ENCODE measurements at places on chromosomes 2 and 18.

GRCh38 chr2:187546762-187547333 lies 7.4 kb downstream of the TFPI start:
- DNase-seq, result no peak

- DNase-seq, result no peak
Observed at GRCh38 chr2:229445019-229445418, 173.9 kb upstream of the PID1 start.

DNA sequence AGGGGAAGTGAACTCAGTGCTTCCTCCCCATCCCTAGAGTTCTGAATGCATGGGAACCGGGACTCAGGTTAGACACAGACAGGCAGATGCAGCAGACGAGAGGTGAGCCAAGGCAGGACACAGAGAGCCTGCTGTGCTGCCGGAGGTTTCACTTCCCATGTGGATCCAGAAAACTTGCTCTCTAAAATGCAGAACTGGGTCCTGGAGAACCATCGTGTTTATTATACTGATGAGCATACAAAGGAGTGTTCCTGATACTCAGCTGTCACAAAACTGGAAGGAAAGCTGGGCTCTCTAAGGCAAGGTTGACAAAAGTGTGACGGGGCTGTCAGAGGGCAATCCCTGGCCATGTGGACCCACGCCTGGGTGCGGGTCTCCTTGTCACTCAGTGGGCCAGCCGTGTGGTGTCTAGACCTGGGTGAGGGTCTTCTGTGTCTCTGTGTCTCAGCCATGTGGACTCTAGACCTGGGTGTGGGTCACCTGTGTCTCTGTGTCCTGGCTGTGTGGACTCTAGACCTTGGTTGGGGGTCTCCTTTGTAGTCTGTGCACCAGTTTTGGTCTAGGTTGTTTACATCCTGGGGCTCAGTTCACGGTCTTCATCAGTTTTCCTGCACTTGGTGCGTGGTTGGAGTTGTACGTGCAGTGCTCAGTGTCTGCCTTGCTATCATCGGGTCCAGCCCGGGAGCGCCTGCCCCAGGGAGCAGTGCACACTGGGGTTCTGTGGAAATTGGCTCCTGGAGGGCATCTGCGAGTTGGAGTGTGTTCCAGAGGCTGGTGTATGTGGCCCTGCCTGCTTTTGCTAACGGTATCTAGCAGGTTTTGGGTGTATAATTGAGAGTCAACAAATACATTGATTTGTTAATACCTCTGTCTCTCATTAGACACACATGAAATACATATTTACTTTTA lies 141.1 kb downstream of the ATP9B start:
- no peak for DNase-seq

GRCh38 chr2:230773039-230773773 lies 60.6 kb downstream of the CAB39 start:
- no peak for DNase-seq

DNA sequence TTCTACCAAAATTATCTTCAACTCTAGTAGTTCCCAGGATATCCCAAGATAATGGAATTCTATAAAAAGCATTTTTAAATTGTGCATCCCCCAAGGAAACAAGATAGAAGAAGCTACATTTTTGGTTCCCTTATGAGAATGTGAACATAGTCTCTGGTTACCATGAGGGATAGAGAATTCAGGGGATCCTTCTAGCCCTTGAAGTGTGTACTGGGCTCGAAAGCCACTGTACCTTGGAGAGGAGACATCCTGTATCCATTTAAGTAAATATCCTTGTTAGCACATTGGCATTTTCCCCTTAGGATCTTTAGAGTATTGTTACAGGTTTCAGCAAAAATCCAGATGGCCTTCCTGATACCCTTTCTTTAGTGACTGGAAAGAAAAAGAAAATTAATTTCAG lies 228.5 kb downstream of the RTP5 start:
- no peak for DNase-seq

DNA sequence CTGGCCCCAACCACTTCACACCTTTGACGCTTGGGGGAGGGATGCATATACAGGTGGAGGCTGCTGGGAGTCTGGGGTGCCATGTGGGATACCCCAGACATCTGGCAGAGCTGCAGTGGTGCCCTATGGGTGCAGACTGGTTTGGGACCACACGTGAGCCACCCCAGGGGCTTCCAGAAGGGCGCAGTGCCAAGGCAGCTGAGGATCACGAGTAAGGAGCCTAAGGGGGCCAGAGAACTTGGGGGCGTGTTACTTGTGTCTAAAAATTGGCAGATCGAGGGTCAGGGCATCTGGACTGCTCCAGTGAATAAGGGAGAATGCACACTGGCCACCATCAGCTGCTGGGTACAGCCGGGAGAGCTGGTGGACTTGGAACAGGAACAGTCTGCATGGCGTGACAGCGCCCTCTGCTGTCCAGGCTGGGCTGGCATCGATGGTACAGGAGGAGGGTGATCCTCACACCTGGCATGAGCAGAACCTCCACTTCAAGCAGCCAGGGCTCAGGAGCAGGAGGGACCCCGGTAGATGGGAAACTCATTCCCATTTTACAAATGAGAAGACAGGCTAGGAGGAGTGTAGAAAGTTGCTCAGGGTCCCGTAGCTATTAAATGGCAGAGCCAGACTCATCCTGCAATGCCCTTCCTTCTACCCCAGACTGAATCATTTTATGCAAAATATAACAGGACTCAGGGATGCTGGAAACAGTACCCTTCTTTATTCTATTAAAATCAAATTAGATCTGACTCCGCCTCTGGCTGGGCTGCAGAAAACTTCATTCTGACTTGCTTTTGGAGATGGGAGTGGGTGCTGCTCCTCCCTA lies 60.4 kb downstream of the ATOH8 start:
- peak; percentile 94 for DNase-seq

DNA sequence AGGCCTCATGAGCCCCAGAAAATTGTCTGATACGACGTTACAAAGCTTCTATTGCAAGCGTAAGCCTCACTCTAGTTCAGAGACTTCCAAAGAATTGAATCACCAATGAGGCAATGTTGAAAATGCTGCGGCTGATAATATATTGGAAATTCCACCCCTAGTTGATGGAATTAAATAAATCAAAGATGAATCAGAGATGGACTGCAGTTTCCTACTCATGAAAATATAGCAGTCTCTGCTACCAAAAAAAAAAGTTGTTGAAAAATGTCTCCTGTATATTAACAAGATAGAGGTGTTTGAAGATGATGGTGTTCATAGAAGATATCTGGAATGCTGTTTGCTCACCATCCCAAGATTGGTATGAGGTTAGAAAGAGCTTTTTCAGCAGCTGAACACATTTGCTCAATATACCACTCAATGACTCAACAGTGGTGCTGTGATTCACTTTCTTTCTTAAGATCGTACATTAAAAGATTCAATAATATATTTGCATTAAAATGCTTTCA lies 99.8 kb upstream of the ARHGAP28 start:
- no peak for DNase-seq

GRCh38 chr2:67560771-67561456 lies 163.8 kb downstream of the ETAA1 start:
- no peak for DNase-seq

DNA sequence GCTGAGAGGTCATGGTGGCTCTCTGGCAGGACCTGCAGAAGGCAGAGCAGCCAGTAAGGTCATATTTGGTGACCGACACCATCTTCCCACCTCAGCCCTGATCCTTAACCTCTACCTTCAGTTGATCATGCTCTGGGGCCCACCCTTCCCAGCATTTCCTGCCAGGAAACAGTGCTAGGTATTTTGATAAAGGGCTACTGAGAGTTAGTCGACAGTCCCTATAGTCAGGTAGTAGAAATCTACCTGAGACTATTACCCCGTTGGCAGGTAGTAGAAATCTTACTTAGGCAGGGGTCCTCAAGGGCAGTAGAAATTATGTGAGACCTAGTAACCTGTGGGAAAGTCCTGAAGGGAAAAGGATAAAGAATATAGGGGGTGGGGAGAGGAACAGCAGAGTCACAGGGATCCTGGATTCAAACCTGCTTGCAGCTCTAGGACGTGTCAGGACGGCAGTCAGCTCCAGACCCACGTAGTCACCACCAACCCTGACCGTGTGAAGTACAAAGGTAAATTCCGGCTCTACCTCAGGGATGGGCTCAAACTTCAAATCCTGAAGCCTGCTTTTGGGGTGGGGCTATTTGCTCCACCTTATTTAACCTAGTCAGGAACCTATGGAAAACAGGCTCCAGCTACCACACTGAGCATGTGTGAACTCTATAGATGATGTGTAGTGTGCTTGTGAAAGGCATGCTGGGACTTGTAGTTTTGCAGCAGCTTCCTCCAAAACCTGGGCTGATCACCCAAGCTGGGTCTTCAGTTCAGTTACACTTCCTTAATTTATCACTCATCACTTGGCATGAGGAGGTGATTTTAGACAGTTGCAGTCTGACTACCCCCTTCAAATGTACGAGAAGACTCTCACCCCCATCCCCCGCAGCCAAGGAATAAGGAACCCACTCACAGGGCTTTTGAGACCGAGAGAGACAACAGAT lies at the start of gene DQX1:
Gene DQX1 (minus strand): TSS at position 515 of the 932 bp plus-strand sequence. CDS start 502 bp downstream, at position 13.
- DNase-seq, result no peak

DNA sequence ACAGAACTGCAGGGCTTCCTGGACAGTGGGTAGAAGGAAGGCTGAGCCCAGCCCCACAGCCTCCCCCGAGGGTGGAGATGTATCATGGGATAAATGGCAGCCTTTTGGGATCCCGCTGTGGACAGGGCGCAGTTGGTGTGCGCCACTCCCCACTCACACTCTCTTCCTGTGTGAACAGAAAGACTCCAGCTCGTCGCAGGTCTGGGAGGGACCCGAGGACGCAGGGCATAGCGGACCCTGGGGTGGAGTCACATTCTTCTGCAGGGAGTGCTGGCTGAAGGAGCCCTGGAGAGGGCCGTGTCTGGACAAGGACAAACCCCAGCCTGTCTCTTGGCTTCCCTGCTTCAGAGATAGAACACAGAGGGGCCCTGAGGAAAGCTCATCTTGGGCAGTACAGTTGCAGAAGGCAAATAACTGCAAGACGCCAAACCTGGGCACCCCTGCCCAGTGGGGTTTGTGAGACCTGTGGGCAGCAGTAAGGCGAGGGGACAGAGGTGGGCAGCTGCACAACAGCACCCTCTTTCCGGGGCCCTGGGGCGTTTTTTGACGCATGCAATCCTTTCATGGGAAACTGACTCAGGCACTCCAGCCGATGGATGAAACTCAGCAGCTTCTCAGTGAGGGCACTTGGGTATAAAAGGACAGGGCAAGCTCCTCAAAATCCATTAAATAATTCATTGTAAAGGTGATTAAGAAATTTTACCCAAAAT lies 101.9 kb downstream of the USP40 start:
- no peak for DNase-seq

DNA sequence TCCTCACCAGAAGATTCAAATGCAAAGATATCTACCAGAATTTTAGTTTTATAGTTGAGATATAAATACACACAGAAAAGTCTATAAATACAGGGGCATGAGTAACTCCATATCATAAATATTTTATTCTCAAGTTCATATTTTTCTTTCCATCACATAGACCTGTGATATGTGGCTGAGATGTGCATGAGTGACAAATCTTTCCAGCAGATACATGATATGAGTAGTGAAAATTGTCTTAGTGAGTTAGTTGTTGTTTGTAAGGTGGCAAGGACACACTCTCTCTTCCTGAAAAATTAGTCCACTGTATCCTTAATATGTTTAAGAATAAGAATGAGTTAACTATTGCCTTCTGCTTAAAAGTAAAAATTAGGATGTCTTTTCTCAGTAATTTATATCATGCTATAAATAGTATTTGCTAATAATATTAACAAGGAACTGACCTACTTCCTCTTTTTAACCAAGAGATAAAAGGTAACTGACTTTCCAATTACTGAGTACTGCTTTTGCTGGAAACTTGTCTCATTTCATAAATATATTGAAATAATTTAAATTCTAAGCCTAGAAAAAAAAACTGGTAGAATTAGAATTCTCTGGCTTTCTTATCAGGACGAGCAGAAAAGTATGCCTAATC lies 85.2 kb upstream of the SESTD1 start:
- no peak for DNase-seq

DNA sequence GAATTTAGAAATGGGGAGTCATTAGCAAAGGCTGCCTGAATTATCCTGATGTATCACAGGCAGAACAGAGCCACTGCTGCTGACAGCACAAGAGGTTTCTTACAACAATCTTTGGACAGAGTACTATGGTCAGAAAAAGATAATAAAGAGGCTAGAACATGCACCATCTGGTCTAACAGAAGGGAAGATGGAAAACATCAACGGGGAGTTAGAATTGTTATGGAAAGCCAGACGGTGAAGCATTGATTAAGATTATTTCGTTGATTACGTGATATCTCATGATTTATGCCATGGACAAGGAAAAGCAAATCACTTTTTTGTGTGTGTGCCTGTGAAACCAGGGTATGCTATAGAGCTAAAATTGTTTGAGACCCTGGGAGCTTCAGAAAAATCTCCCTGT lies 409.4 kb upstream of the ETAA1 start:
- DNase-seq, result no peak

- DNase-seq, result no peak
Observed at GRCh38 chr2:207239754-207240494, 74.2 kb upstream of the KLF7 start.

DNA sequence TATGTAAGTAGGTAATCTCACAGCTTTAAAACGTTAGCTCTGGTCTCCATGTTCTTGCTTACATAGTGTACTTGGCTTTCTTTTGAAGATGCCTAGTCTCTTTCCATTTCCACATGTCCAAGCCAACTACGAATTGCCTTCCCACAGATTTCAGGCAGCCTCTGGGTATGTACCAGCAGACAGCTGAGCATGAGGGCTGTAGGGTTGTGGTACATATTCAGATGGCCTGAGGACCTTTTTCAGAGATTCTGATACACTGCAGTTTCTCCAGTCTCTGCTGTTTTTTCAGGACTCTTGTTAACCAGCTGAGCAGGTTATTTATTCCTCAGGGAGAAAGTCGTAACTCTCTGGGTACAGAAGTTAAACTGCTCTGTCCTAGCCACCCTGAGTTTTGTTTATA lies 3.1 kb upstream of the KCNJ13 start:
- no peak for DNase-seq

DNA sequence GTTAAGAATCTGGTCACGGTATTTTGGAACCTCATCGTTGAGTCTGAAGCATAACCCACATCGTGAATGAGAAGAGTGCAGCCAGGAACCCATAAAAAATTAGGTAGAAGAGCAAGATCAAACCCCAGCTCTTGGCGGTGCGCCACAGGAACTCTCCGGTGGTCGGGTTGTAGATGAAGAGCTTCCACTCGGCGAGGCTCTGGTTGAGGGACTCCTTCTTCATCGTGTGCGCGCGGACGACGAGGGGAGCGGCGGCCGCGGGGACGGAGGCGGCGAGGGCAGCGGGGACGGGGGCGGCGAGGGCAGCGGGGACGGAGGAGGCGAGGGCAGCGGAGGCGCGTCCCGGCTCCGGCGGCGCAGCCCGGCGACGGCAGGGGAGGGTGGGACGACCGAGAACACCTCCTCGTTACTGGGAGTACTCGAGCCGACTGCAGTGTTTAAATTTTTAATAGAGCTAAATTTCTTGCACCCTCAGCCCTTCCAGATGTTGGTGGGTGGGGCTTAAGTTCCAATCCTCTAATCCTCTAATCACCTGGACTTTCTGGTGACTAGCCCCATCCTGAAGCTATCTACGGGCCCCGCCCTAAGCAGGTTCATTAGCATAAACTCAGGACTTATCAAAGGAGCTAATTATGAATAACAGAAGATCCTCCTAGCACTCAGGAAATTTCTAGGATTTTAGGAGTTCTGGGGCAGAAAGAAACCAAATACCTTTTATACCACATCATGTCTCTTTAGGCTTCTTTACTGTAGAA lies 20.4 kb upstream of the PAPOLG start:
- DNase-seq, result peak; percentile 59

Measured in activated CD8-positive, alpha-beta memory T cell treated with anti-CD3 and anti-CD28 coated beads for 24 hours (primary cell).